Stimulated activated CD4-positive, alpha-beta T cell treated with anti-CD3 and anti-CD28 coated beads, Interleukin-1b, Interleukin-23, amount 100 ng/mL, for 1 hour (primary cell): ENCODE measurements at places on chromosomes 6 and 20.

DNA sequence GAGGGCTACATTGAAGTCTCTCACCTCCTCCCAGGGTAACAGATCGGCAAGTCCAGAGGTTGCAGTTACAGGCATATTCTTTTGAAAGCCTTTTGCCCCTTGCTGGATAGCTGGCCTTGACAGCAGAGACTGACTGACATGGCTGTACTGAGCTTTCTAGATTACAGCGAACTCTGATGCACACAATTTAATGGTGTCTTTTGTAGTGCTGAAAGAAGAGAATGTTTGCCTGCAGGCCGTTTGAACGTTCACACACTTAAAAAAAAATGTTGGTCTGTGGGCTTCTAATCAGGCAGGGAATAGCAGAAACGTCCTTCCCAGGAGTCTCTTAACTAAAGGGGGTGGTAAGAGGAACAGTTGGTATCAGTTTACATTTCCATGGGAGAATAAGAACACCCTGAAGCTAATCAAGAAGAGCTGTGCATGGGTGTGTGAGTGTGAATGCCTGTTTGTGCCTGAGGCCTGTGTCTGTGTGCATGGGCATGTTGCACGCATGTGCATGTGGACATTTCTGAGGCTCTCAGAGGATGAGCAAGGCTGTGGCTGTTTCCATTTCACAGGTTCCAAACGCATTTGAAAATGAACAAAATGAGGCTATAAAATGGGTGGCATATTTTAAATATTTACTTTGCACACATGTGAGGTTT is 213.9 kb upstream of the SSTR4 start:
- DNase-seq, result no peak

- no peak for DNase-seq
Measured at GRCh38 chr6:389622-390021, 1.9 kb upstream of the IRF4 start.

GRCh38 chr6:109834131-109834530 is 143.0 kb downstream of the FIG4 start:
- DNase-seq, result no peak

DNA sequence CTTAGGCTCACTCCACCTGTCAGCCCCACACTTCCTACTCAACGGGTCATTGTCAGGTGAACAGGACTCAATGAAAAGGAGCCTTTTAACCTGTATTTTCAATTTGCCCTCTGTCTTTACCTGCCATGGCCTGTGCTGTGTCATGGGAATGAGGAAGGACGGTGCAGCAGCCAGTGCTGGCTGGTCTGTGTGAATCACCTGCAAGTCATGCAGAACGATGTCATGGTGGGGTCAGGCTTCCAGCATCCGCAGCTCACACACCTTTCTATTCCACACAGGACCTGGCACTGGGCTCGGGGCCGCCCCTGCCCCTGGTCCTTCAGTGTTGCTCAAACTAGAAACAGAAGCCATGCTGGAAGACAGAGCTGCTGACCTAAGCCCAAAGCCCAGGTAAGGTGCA is 188.7 kb upstream of the GMDS start:
- no peak for DNase-seq

GRCh38 chr6:167547328-167547692 is 222.4 kb downstream of the TTLL2 start:
- no peak for DNase-seq

- DNase-seq, result no peak
Measured at GRCh38 chr20:41854765-41855164, 236.6 kb upstream of the CHD6 start.

GRCh38 chr6:156449569-156449968 is 327.6 kb upstream of the ARID1B start:
- no peak for DNase-seq

DNA sequence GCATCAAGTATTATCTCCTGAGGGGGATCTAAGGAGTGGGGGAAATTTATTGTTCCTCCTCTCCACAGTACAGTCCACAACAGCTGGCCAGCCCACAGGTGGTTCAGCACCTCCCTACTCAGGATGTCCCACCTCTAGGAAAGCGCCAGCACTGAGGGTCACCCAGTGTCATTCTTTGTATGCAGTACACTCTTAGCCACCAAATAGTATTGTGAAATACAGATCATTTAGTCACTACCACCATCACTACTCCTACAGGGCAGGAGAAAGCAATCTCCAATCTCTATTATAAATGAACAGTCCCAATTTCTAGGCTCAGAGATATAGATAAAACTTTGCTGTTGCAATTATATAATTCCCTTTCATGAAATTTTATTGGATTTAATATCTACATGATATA is 6.3 kb upstream of the ZNF76 start:
- no peak for DNase-seq

DNA sequence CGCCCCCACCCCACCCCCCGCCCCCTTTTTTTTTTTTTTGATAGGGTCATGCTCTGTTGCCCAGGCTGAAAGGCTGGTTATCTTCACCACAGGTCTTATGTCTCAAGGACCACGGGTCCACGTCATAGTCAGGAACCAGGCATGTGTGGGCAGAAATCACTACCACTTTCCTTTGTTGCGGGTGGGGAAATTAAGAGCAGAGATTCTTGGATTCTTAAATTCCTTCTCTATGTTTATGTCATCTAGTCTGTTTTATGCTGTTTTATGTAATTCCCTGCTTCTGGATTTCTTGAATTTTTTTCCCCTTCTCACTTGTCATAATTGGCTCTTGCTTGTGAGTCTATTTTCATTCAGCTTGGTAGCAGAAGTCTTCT is 25.8 kb upstream of the PLCG1 start:
- DNase-seq, result no peak

GRCh38 chr6:100613656-100614055 is 148.9 kb upstream of the SIM1 start:
- no peak for DNase-seq
